NCI-H1105 treated with DMSO at 0.1 percent for 48 hours (cell line): ENCODE measurements at places on chromosomes 1 and 21.

DNA sequence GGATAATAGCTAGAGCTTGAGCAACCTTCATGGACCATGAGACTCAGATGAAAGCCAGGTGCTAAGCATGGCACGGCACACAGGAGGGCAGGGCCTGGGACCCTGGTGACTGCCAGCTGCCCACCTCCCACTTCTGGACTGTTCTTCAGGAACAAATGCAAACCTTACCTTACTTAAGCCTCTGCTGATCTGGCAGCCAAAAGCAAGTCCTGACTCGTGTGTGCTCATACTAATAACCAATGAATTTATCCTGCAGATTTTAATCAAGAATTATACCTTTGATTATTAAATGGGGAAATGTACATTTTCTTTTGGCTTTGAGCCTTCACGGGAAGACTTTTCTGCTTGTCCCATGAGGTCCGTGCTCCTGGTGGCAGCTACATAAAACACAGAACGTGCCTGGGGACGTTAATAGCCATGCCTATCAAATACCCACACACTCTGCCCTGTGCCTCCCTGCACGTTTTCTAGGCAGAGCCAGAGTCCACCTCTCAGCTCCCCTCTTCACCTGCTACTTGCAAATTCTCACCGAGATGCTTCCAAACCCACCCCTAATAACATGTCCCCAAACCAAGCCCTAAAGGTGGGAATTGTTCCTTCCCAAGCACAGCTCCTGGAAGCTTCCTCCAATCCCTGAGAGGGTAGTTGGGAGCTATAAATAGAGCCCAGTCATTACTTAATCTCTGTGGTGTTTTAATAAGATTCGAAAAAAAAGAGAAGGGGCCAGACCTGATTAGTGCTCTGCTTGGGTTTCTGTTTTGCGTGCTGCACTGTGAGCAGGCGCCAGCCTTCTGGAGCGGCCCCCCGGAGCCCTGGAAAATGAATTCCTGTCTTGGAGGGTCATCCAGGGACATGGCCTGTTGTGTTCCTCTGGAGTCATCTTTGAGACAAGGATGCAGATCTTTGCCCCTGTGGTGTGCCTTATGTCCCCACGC is 33.5 kb downstream of the SLC1A7 start:
- no peak for DNase-seq

- no peak for DNase-seq
These were observed 41.3 kb upstream of the PSEN2 start for GRCh38 chr1:226829105-226829504.

DNA sequence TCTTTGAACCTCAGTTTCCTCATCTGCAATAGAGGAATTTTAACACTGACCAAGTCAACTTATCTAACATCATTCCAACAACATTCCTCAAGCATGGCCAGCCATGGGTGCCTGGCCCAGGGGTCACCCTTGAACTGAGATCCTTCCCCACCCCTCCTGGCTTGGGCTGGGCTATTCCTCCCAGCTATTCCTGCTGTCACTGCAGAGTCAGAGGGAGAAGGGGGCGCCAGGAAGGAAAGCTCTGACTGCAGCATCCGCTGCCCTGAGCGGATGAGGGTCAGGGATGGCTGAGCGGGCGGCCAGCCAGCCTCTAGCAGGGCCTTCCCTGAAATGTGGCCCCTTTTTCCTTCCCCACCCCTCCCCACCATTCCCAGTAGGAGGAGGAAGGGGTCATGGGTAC is 3.1 kb downstream of the TINAGL1 start:
- DNase-seq = no peak

- no peak for DNase-seq
These were observed 36.2 kb upstream of the DOCK7 start for GRCh38 chr1:62724430-62724829.

- peak; percentile 98 for DNase-seq
These were observed 11.8 kb downstream of the RCAN1 start for GRCh38 chr21:34603002-34603709.

DNA sequence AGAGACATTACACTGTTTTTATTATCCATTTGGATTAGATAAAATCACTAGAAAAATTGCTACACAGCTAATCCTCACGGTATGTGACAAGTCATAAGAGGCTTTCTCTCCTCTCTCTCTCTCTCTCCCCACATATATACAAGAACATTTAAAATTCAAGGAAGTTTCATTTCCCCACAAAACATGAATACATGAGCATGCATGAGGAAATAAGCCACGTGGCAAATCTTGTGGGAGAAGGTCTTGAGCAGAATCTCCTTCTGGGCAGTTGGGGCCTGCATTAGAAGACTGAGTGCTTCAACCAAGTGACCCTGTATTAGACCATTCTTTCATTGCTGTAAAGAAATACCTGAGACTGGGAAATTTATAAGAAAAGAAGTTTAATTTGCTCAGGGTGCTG is 1313.1 kb downstream of the MRPL39 start:
- no peak for DNase-seq

DNA sequence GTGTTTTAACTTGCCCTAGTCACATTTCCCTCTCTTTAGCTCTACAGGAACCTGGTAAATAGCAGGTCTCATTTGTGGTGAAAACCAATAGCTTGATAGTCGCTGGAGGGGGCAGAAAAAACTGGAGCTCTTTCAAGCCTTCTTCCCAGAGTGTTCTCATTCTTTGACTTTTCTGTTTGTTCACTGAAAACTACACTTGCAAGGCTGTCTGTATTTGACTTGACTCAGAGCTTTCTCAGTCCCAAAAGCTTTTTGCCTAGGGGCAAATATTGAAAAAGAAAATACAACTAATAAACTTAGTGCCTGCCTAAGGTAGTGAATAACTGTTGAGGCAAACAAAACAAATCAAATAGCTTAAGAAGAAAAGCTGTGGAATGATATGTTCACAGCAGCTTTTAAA is 217.1 kb upstream of the CHRM3 start:
- no peak for DNase-seq

- no peak for DNase-seq
These were observed 975.0 kb upstream of the NCAM2 start for GRCh38 chr21:20023193-20023592.

DNA sequence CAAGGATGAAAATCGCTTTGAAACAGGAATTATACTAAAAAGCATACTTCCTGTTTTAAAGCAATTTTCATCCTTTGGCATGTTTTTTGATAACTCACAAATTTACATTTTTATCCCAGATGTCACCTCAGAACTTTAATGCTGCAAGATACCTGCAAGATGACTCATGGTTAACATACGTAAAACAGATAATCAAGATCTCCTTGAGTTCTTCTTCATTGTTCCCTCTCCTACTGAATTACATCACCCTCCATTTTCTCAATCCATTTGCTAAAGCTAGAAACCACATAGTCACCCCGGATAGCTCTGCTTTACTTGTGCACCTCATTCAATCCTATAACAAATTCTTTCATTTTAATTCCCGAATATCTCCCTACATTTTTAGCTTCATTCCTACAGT is 1114.2 kb downstream of the PLA2G4A start:
- DNase-seq = no peak

- no peak for DNase-seq
These were observed 41.8 kb downstream of the C1orf21 start for GRCh38 chr1:184428604-184429003.

DNA sequence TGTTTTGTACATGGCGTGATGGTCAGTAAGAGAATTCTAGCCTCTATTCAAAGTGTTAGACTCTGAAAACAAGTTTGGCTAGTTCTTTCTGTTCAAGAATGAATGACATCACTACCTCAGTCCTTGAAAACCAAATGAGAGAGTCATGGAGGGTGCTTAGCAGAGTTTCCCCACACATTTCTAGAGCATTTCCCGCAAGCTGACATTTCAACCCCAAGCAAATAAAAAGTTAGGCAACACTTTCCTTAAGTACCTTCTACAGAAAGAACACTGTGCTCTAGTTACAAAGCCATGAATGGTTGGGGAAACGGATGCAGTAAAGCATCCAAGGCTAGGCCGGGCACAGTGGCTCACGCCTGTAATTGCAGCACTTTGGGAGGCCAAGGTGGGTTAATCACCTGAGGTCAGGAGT is 47.9 kb upstream of the SLC44A3 start:
- no peak for DNase-seq

GRCh38 chr1:23930861-23931490 is 17.8 kb upstream of the CNR2 start:
- DNase-seq = no peak

DNA sequence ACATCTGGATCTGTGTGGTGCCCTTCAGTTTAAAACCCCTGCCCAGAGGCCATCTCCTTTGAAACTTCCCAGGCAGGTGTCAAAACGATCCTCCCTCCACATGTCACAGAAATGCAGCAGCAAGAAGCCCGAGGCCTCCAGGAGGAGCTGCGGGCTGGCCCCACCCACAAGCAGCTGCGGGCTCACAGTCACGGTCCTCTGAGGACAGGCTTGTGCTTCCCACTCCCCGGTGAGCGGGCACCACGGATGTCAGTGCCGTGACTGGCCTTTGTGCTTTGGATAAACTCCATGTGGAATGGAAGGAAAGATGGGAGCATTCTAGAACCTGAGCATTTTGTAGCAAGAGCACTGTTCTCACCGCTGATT is 65.8 kb downstream of the SIK1 start:
- DNase-seq = no peak

- DNase-seq = no peak
These were observed 9.6 kb upstream of the SLC25A34 start for GRCh38 chr1:15726508-15726907.

DNA sequence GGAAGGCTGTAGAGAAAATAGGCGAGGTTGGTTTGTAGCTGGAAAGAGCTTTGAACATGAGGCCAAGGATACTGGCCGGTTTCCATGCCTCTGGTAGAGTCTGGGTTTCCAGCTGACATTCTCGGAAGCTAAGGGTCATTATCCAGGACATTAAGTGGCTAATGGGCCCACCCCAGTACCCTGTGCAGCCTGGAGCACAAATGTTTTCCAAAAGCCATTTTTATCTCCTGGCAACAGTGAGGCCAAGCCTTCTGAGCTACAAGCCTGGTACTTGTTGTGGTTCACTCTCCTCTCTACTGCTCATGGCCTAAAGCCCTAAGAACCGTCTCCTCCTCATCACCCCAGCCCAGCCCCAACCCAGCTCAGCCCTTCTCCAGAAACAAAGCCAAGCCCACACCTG is 122.9 kb downstream of the DMRTA2 start:
- no peak for DNase-seq

- DNase-seq = peak; percentile 21
These were observed 8.8 kb upstream of the CTBS start for GRCh38 chr1:84582802-84583587.

- no peak for DNase-seq
These were observed 263.4 kb downstream of the HHIPL2 start for GRCh38 chr1:222284466-222284865.

DNA sequence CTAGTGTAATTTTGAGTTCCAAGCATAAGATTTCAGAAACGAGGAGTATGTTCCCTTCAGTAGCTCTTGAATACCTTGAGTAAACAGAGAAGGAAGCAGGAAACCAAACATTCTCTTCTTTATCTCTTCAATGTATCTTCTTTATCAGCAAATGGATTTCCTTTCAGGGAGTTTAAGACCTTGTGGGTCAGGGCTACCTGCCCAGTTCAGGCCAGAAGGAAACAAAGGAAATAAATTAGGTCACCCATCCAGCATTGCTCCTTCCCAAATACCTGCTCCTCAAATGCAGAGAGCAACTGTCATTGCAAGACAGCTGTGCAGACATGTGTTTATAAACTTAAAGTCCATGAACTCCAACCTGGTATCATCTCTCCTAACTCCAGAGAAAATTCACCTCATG is 130.1 kb upstream of the SOD1 start:
- DNase-seq = no peak

- DNase-seq = no peak
These were observed 120.4 kb downstream of the TOMM20 start for GRCh38 chr1:235008239-235008638.

DNA sequence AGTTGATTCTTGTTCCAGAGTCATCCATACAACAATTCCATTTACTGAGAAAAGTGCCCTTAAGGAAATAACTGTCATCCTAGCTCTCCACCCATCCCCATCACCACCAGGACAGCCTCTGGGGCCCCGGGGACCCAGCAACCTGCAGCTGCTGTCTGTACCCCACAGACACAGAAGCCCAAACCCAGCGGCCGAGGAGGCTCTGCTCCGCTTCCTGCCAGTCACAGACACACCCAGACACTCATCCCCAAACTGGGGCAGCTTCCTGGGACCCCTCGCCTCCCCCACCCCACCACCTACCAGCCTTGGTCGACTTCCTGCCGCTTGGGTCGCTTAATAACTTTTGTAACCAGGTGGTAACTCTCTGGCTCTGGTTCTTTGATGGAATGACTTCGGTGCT is 121.6 kb upstream of the SLC25A33 start:
- no peak for DNase-seq

DNA sequence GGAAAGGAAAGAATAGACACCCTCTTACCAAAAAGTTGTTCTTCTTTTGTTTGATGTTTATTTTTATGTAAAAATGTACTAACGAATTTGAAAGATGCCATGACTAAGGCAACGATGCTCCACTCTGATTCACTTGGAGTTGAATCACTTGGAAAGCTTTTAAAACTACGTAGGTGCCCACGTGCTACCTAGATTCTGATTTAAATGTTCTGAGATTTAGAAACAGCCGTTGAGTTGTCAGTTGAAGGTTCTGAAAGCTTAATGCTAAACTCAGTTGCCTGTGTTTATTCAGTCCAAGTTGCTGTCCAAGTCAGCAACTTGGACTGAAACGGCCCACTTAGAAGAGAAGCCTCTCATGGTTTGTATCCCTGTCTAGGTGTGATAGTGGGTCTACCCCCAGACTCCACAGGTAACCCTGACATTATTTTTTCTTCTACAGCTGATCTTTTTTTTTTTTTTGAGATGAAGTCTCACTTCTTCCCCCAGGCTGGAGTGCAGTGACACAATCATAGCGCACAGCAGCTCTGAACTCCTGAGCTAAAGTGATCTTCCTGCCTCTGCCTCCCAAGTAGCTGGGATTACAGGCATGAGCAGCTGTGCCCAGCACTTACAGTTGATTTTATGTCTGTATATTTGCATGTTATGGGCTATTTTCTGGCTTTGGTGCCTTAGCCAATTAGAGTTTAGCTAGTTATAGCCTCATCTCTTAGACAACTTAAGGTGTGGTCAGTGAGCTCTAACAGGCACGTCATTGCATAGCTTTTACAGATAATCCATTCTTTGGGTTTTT is 1.4 kb upstream of the VAMP4 start:
- no peak for DNase-seq

DNA sequence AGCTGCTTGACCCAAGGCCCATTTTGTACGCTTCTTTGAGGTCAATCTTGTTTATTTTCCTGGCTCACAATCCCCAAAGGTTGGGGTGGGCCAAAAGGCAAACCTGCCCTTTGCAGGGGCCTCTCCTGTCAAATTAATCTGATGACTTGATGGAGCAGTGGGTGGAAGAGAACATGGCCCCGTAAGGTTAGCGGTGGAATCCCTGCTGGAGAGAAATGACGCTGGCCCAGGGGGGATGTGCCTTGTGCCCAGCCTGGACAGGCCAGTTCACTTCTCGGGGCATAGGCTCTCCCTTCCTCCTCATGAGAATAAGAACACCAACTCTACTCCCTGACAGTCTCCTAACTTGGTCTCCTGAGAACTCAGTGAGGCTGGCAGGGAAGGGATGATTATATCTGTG is 40.5 kb downstream of the C1orf198 start:
- no peak for DNase-seq
